ENCODE measurements at places on chromosomes 11 and 22. TPM values are rescaled to one million over a fixed set of nuclear protein-coding genes. Genes with fewer than 3 reads are reported as not detected.

LYVE1 gene
- total RNA-seq, result 112 TPM

LIPT2 gene
- 1.2 TPM for total RNA-seq

- peak; percentile 37 for DNase-seq
These were observed 111.8 kb downstream of the PDE2A start for GRCh38 chr11:72562431-72562830.

GRCh38 chr22:43567691-43568324, 156.0 kb downstream of the MPPED1 start:
- DNase-seq, result no peak

DNA sequence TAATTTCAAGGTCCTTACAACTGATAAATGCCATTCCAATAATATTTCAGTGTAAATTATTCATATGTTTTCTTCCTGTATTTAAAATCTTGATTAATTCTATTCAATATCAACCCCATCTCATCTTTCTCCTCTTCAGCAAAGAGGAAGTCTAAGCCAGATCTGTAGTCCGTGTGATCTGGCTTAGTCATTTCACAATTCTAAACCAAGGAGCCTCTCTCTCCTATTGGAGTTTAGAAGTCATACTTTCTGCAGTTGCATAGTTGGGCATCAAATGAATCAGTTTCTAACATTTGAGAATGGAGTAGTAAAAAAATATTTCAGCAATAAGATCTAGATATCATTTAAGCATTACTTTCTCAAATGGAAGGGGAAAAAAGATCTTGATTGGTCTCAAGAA, 354.9 kb downstream of the JRKL start:
- DNase-seq, result no peak

DNA sequence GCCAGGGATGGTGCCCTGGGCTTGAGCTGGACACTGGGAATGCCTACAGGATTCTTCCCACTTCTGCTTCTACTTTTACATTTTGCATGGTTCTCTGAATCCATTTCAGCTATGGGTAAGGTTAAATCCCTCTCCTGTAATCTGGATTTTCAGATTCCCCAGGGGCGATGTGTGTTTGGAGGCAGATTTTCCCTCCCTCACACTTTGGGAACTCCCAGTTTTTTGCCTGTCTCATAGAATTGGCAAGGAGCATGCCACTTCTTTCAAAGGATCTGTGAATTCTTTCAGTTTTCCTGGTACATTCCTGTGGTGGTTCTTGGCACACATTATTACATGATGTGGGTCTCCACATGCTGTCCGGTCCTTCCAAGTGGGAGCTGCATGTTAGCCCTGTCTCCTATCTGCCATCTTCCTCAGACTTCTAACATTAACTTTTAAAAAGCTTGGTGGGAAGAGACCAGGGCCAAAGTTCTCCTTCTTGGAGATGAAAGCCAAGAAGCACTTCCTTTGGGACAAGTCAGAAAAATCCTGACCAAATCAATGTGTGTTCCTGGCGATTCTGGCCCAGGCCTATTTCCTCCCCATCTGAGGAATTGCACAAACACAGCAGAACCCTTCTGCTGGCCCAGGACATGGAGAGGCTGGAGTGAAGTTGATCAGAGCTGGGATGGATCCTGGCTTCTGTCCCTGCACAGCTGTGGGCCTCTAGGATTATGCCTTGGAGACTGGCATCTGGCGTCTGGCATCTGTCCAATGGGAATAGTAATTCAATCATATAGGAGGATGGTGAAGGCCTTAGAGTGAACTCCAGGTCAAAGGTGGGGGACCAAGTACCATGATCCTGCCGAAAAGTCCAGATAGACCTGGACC, 5.4 kb upstream of the APOL2 start:
- DNase-seq, result peak; percentile 83

GRCh38 chr22:26399289-26399688, 29.8 kb upstream of the ASPHD2 start:
- no peak for DNase-seq

DNA sequence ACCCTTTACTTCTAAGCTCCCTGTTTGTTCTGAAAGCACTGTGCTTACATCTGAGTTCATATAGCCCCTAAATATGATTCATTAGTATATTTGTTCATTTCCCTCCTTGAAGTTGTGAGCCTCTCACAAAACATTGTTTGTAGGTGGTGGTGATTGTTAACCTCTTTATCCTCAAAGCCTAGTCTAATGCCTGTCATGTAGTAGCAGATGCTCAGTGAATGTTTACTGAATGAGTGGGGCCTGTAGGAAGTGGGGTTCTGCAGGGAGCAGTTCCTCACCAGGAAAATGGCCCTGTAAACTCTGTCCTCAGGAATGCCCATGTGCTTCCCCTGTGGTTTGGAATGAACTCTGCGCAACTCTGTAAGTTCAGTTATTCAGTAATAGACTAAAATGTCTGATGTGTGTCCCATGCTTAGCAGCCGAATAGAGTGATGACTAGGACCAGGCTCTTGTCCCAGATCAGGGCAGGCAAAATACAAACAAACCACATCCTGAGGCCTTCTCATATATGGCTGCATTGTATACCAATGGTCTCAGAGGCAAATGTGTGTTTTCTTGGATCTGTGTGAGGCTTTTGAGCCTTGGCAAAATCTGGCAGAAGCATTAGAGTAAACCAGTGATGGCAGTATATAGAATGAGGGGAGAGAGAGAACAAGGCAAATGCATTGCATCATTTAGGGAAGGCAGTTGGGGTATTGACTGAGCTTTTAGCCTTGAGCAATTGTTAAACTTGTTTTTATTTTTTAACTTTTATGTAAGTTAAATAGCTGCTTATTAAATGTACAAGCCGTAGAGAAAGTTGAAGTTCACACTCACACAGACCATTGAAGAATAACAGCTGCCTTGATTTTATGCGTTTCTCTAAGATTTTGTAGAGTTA, 91.4 kb upstream of the BIRC3 start:
- no peak for DNase-seq
